ENCODE measurements at places on chromosomes 16 and 17. TPM values are rescaled to one million over a fixed set of nuclear protein-coding genes. Genes with fewer than 3 reads are reported as not detected.

Gene KRTAP4-5
- not detected for total RNA-seq

DNA sequence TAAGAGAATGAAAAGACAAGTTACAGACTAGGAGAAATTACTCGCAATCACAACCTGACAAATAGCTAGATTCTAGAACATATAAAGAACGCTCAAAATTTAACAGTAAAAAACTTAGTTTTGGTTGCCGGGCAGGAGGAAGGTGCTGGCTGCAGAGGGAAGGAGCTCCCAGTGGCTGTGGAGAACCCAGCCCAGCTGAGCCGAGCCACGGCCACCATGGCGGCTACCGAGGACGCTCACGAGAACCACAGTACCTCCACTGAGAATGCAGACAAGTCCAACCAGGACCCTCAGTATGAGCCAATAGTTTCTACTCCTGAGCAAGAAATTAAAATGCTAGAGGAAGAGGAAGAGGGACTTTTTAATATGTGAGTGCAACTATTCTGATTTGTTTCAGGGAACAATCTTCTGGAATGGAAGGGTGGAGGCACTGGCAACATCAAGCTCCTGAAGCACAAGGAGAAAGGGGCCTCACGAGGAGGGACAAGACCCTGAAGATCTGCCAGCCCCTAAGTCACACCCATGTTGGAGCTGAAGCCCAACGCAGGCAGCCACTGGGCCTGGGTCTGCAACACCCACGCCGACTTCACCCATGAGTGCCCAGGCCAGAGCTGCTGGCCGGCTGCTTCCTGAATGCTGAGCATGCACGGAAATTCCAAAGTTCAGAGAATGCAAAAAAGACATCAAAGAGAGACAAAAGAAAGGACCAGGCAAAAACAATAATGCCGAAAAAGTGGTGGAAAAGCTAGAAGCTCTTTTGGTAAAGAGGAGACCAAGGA, 55.0 kb downstream of the DNAH17 start:
- H3K27ac ChIP-seq = no peak overlapping the region
- no peaks in the 10 kb centered on the region for H3K27me3 ChIP-seq
- H3K4me1 ChIP-seq = no peaks in the 10 kb centered on the region

Gene KRTAP9-8
- total RNA-seq = not detected

GRCh38 chr17:29445844-29446243, 55.7 kb downstream of the TAOK1 start:
- no peak for DNase-seq
- no peak overlapping the region for H3K4me3 ChIP-seq
- no peaks in the 10 kb centered on the region for H3K36me3 ChIP-seq
- no peak overlapping the region for H3K27ac ChIP-seq
- H3K27me3 ChIP-seq = no peaks in the 10 kb centered on the region

Gene ARL5C
- not detected for total RNA-seq

DNA sequence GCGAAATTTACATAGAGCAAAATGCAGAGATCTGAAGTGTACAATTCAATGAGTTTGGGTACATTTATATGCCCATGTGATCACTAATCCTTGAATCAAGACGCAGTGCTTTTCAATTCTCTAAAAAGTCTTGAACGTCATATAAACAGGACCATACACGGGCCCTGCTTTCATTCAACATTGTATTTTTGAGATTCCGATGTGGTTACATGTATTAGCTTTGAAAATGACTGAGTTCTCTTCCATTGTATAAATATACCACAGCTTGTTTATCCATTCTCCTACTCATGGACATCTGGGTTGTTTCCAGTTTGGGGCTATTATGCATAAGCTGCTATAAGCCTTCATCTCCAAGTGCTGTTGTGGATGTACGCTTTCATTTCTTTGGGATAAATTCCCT, 45.5 kb downstream of the ZCCHC14 start:
- no peak overlapping the region for H3K4me3 ChIP-seq
- no peak overlapping the region for H3K27ac ChIP-seq
- no peaks in the 10 kb centered on the region for H3K36me3 ChIP-seq

Gene KRT15
- 0.47 TPM for total RNA-seq

DNA sequence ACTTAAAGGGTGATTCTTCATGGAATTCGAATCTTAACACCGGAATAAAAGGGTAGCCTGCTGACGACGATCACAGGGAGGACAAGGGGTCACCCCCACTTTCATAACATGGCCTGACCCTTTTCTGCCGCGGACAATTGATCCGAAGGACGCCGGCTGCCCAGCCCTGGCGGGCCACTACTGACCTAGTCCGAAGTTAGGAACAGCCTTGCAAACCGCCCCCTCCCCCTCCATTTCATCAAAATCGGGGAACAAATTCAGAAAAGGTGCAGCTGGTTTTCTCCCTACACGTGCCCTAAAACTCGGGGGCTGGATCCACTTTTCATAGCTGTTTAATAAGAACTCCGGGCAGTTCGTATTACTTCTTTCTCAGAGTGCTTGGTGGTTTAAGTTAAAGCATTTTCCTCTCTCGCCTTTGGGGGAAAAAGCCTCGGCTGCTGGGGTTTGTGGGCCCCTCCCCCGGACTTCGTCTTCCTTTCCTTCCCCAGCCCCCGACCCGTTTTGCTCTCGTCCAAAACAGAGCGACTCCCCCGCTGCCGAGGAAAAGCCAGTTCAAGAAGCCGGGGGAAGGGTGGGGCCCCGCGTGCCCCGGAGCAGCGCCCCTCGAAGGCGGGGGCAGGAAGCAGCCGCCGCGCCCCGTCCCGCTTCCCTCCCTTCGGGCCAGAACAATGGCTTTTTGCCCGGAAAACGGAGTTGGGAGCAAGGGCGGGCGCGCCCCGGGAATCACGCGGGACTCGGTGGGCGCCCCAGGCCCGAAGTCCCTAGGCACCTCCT, 641 bp upstream of the CBX2 start:
- peaks cover 25% of the 10 kb centered on the region for H3K4me1 ChIP-seq
- H3K27me3 ChIP-seq = peaks cover 5% of the 10 kb centered on the region
- H3K27ac ChIP-seq = peak overlapping the region; percentile 68
- peak overlapping the region; percentile 53 for H3K4me3 ChIP-seq

DNA sequence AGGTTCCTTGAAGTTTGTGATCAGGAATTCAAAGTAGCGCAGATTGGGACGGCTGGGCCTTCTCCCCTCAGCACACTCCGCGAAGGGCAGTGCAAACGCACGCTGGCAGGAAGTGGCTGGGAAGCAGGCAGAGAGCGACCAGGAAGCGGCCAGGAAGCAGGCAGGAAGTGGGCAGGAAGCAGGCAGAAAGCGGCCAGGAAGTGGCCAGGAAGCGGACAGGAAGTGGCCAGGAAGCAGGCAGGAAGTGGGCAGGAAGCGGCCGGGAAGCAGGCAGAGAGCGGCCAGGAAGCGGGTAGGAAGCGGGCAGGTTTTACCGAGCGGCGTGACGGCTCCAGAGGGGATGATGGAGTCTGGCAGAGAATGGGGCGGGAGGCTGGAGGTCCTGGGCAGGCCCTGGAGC, 3.2 kb downstream of the DPEP1 start:
- no peaks in the 10 kb centered on the region for H3K4me1 ChIP-seq
- H3K4me3 ChIP-seq = no peak overlapping the region
- H3K36me3 ChIP-seq = no peaks in the 10 kb centered on the region
- H3K27me3 ChIP-seq = no peaks in the 10 kb centered on the region

GRCh38 chr17:16489431-16489830, 2.6 kb downstream of the LRRC75A start:
- H3K4me1 ChIP-seq = no peaks in the 10 kb centered on the region
- DNase-seq = no peak
- no peak overlapping the region for H3K27ac ChIP-seq
- H3K27me3 ChIP-seq = no peaks in the 10 kb centered on the region
- H3K4me3 ChIP-seq = no peak overlapping the region
- no peaks in the 10 kb centered on the region for H3K36me3 ChIP-seq

Gene MYBBP1A
- 25.8 TPM for total RNA-seq

GRCh38 chr16:635573-636205, 416 bp downstream of the METTL26 start:
- peak overlapping the region; percentile 99 for H3K27ac ChIP-seq
- H3K4me1 ChIP-seq = peaks cover 36% of the 10 kb centered on the region
- H3K4me3 ChIP-seq = peak overlapping the region; percentile 85
- DNase-seq = no peak
- peaks cover 6% of the 10 kb centered on the region for H3K36me3 ChIP-seq

Gene C1QTNF8
- not detected for total RNA-seq

Gene PDPR
- 19.3 TPM for total RNA-seq

- H3K27me3 ChIP-seq = no peaks in the 10 kb centered on the region
- DNase-seq = no peak
- peak overlapping the region; percentile 69 for H3K27ac ChIP-seq
Measured at GRCh38 chr17:28370744-28371103, 617 bp upstream of the VTN start.

DNA sequence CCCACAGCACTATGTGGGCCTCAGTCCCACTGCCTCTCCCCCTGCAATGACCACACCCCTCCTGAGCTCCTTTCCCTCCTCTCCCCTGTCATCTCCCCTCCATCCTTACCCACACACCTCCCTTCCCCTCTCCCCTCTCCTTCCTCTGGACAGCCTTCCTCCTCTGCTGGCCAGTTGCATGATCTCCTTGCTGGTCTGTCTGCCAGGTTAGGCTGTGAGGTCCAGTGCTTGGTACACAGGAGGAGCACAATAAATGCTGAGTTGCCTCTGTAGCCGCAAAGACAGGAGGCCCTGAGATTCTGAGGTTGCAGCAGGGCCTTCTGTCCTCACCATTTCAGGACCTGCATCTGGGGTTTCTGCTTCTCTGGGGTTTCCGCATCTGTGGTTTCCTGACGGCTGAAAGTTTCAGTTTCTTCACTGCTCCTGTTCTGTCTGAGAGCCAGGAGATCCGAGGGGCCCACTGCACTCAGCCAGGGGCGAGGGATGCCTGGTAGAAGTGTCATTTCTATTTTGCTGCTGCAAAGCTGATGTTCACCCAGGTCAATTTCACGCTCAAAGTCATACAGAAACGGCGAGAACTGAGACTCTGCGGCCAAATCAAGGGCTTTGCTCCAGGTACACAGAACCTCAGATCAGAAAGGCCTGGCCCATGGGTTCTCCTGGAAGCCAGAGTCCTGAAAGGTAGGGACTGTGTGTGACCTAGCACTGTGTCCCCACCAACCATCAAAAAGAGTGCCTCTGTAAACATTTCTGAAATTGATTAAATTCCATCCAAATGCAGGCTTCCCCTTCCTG, 4.6 kb upstream of the SLC12A3 start:
- no peaks in the 10 kb centered on the region for H3K27me3 ChIP-seq
- DNase-seq = no peak
- H3K27ac ChIP-seq = no peak overlapping the region
- H3K4me1 ChIP-seq = no peaks in the 10 kb centered on the region
- no peak overlapping the region for H3K4me3 ChIP-seq

Gene CACNG3
- total RNA-seq = not detected

Gene PPY
- total RNA-seq = not detected

- peaks cover 36% of the 10 kb centered on the region for H3K4me1 ChIP-seq
- peak overlapping the region; percentile 89 for H3K27ac ChIP-seq
- no peaks in the 10 kb centered on the region for H3K27me3 ChIP-seq
- no peak overlapping the region for H3K4me3 ChIP-seq
Measured at GRCh38 chr16:27522173-27522707, 27.5 kb downstream of the GTF3C1 start.

DNA sequence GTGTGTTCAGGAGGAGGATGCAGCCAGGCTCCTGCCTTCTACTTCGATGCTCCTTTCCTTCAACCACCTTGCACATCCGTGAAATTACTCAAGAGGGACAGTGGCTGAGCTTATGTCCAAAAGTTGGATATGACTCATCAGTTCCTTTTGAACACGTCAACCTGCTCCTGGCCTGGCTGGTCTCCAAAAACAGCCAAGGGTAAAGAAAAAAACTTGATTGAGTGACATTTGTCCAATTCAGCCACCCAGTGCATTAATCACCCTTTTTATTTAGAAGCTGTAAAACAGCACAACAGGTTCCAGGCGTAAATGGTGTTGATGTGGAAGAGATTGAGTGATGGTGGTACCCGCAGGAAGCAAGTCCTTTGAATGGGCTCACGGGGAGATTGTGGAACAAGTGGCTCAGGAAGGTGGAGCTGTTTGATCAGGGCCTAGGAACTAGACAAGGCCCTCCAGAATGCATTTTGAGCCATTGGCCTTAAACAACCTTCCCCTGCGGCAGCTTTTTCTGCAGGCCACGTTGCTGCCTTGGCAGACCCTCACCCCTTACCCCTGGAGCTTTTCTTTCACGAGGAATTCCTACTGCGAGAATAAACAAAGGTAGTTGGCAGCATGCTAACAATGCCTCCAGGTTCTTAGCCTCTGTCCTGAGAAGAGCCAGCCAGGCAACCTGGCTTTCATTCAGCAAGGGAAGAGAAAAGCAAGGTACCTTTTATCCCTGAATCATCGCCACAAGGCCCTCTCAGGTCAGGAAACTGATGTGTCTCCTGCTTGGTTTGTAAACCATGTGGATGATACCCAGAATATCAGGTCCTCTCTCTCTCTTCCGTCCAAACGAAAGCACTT, 173.3 kb upstream of the CACNG5 start:
- DNase-seq = no peak
- H3K27me3 ChIP-seq = no peaks in the 10 kb centered on the region
- no peak overlapping the region for H3K27ac ChIP-seq
- peaks cover 7% of the 10 kb centered on the region for H3K4me1 ChIP-seq
- H3K4me3 ChIP-seq = no peak overlapping the region
- H3K36me3 ChIP-seq = no peaks in the 10 kb centered on the region

Gene SLC5A11
- total RNA-seq = not detected

- no peaks in the 10 kb centered on the region for H3K27me3 ChIP-seq
- H3K27ac ChIP-seq = no peak overlapping the region
- no peaks in the 10 kb centered on the region for H3K4me1 ChIP-seq
- no peak for DNase-seq
Measured at GRCh38 chr16:84868829-84869472, 49.2 kb downstream of the CRISPLD2 start.

GRCh38 chr17:12118617-12119016, 97.9 kb downstream of the MAP2K4 start:
- no peaks in the 10 kb centered on the region for H3K27me3 ChIP-seq
- no peak overlapping the region for H3K4me3 ChIP-seq
- peaks cover 20% of the 10 kb centered on the region for H3K36me3 ChIP-seq
- no peak overlapping the region for H3K27ac ChIP-seq
- no peak for DNase-seq
- peaks cover 6% of the 10 kb centered on the region for H3K4me1 ChIP-seq

Measured in right atrium auricular region (tissue), 2 donors.